NCI-H748 treated with DMSO at 0.1 percent for 48 hours (cell line): ENCODE measurements at places on chromosomes 2 and 18.

- DNase-seq: no peak
Observed at GRCh38 chr18:30908381-30908780, 134.2 kb downstream of the DSC3 start.

- no peak for DNase-seq
Observed at GRCh38 chr2:174108579-174108978, 139.8 kb downstream of the OLA1 start.

- no peak for DNase-seq
Observed at GRCh38 chr2:209817844-209818271, 46.2 kb downstream of the UNC80 start.

- DNase-seq: peak; percentile 85
Observed at GRCh38 chr2:45256867-45257641, 247.8 kb upstream of the SIX2 start.

- no peak for DNase-seq
Observed at GRCh38 chr2:97747716-97748115, 34.3 kb downstream of the ZAP70 start.

GRCh38 chr18:32930695-32931301 is 158.0 kb upstream of the KLHL14 start:
- peak; percentile 66 for DNase-seq

- DNase-seq: no peak
Observed at GRCh38 chr2:8606649-8607550, 75.0 kb upstream of the ID2 start.

GRCh38 chr2:9939587-9940485 is 11.7 kb upstream of the GRHL1 start:
- no peak for DNase-seq

GRCh38 chr2:70852824-70853223 is 17.2 kb upstream of the CD207 start:
- no peak for DNase-seq

DNA sequence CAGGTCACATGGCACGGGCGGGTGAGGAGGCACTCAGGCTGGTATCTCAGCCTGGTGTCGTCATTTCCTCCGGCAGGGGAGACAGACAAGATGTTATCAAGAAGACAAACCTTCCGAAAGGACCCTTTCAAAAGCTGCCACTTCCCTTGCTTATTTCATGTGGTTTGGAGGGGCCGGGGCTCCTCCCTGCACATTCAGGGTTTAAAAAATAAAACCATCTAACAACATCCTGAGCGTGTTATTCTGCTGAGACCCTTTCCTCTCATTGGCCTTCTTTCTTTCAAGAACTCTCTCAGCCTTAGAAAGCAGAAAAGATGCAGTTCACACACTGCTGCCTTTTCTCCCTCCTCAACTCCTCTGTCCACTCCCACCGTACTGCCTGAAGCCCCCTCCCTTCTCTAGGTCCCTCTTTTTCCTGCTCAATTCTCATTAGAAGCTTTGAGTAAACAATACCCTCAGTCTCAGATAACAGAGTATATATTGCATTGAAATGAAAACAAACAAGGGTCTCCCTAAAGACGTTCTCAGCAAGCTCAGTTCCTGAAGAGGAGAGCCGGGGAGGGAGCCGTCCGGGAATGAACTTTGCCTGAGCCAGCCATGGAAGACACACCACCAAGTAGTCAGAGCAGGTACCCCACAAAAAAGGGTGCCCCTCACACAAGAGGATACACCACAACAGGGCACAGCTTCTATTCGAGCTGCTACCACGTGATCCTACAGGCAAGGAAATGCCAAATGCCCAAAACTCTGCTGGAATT is 9.7 kb downstream of the SMAD7 start:
- DNase-seq: no peak

- no peak for DNase-seq
Observed at GRCh38 chr18:78105611-78106010, 856.0 kb downstream of the GALR1 start.

- no peak for DNase-seq
Observed at GRCh38 chr2:204370172-204370718, 175.0 kb upstream of the PARD3B start.

GRCh38 chr2:74917702-74918619 is 40.5 kb upstream of the POLE4 start:
- no peak for DNase-seq

- DNase-seq: no peak
Observed at GRCh38 chr2:31365348-31365747, 49.2 kb downstream of the XDH start.

- no peak for DNase-seq
Observed at GRCh38 chr2:189421644-189422043, 19.6 kb upstream of the WDR75 start.

DNA sequence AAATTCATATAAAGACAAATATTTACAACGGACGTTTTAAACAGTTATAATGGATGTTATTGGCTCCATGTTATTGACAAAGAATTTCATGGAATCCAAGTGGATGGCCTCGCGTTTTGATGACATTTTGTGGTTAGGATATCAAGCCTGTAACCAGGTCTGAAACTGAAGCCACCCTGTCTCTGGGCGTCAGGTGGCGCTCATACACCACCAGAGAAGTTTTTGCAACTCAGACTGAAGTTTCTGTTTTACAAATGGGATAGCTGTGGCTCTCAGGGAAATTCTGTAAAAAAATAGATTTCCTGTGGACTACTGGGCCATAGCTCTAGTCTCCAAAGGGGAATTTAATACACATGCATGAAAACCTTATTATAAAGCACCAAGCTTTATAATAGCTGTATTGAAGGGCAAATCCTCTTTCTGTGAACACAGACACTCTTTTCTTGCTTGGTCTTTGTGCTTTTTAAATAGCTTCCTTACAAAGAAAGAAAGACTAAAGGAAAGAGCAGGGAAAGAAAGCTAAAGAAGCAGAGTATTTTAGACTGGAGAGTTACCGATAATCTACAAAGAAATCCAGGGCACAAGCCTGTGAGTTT is 86.7 kb downstream of the C18orf54 start:
- no peak for DNase-seq

GRCh38 chr2:168564641-168565040 is 108.6 kb downstream of the CERS6 start:
- no peak for DNase-seq

- DNase-seq: no peak
Observed at GRCh38 chr2:25421289-25421688, 79.6 kb upstream of the DNMT3A start.

GRCh38 chr2:228628682-228629081 is 447.2 kb upstream of the SPHKAP start:
- no peak for DNase-seq

- DNase-seq: no peak
Observed at GRCh38 chr2:152505495-152505906, 170.5 kb downstream of the FMNL2 start.

DNA sequence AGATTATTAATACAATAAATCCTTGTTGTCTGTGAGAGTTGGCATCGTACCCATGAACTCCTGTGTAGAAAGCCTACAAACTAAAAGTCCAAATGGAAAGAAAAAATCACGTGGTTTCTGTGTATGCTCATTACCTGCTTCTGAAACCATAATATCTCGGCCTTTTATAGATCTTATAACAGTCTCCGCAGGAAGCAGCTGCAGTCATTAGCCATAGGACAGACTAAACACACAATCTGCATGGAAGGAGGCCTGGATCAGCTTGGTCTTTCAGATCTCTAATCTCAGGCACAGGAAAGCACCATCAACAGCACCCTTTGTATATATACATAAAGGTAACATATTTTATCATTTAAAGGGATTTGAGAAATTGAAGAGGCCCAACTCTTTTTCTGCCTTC is 508.9 kb upstream of the TCF4 start:
- no peak for DNase-seq

DNA sequence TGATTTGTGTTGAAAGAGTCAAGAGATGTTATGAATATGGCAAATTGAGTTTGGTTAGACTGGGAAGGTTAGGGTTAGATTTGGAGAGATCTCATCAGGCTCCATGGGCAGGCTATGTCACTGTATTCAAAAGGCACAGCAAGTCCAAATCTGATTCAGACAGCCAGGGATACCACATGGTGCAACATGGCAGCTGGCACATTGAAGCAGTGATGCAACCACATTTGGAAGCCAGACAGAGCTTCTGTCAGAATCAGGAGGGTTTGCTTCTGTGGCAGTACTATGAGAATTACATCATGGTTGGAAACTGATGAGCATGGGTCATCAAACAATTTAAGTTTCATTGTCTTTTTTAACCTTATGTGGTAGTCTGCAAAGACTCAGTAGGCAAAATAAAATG is 772.2 kb downstream of the SUCLG1 start:
- DNase-seq: no peak
